ENCODE measurements at places on chromosomes 3 and 15.

DNA sequence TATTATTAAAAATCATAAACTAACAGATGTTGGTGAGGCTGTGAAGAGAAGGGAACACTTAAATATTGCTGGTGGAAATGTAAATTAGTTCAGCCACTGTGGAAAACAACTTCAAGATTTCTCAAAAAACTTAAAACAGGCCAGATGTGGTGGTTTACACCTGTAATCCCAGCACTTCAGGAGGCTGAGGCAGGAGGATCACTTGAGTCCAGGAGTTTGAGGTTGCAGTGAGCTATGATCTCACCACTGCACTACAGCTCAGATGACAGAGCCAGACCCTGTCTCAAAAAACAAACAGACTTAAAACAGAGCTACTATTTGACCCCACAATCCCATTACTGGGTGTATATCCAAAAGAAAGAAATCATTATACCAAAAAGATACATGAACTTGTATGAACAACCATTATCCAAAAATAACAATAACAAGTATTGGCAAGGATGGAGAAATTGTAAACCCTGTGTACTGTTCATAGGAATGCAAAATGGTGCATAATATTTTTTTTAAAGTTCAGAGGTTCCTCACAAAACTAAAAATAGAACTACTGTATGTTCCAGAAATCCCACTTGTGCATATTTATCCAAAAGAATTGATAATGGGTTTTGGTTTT lies 25.5 kb downstream of the ZNF148 start:
- DNase-seq = no peak

GRCh38 chr15:57237676-57238075 lies 138.6 kb upstream of the CGNL1 start:
- DNase-seq = no peak

DNA sequence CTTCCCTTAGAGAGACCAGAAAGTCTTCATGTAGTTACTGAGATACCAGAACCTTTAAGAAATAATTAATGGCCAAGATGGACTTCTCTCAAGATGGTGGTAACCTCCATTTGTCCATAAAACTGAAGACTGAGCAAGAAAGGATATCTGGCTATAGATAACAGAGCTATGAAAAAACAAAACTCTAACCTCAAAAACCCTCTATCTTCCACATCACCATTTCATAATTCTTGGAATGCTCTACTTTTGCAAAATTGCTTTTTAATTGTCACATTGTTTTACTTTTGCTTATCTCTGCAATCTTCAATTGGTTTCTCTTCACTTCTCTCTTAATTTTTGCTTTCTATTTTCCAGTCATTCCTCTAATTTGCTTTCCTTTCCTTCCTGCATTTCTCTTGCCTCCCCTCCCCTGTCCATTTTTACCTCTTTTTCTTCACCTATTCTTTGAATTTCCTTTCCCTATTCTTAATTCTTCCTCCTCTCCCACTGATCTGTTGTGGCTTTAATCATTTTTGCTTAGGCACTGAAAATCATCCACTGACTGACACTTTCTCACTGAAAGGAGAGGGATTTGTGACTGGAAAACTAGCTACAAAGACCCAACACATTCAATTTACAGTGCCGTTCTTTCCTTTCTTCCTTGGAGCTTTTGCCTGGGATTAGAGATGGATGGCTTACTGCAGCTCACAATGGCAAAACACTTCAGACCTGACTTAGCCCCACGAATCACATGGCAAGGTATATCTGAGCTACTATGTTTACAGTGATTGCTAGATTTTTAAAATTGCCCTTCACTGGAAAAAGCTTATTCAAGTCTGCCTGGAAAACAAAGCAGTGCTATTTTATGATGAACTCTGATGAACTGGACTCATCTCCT lies 242.8 kb downstream of the CHST2 start:
- DNase-seq = no peak

DNA sequence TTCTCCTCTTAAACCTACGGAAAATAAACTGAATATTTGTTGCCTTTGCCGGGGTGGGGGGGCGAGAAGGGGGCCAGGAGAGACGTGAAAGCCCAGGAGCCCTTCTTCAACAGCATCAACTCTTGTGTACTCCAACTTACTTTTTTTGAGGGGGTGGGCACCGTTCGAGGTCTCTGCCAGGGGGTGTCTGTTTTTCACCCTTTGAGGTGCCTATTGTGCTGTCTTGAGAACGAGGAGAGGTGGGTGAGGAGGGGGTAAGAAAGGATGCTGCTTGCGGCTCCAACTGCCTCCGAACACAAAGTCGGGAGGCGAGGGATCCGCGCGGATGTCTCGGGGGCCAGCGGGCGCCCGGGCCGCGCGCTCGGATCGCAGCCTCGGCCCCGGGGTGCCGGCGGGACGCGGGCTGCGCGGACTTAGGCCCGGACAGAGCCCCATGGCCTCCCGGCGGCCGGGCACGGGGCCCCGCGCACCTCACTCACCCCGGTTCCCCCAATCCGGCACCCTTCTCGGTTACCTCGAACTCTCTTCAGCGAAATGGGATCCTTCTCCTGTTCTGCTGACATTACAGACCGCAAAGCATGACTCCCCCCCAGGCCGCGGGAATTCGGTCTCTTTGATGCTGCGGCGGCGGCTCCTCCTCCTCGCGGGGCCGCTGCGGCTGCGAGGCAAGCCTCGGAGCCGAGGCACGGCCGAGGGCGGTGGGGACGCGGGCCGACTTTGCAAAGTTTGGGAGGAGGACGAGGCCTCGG lies 650 bp downstream of the PYGO1 start:
- DNase-seq = no peak

GRCh38 chr3:170057550-170057949 lies 19.8 kb downstream of the GPR160 start:
- DNase-seq = no peak

GRCh38 chr3:175301741-175302140 lies 442.6 kb downstream of the NAALADL2 start:
- no peak for DNase-seq

GRCh38 chr3:174767406-174767805 lies 91.7 kb upstream of the NAALADL2 start:
- DNase-seq = no peak

- no peak for DNase-seq
Measured at GRCh38 chr3:119349354-119350041, 55.3 kb downstream of the ARHGAP31 start.

- DNase-seq = no peak
Measured at GRCh38 chr3:188686324-188686723, 485.4 kb upstream of the TPRG1 start.

DNA sequence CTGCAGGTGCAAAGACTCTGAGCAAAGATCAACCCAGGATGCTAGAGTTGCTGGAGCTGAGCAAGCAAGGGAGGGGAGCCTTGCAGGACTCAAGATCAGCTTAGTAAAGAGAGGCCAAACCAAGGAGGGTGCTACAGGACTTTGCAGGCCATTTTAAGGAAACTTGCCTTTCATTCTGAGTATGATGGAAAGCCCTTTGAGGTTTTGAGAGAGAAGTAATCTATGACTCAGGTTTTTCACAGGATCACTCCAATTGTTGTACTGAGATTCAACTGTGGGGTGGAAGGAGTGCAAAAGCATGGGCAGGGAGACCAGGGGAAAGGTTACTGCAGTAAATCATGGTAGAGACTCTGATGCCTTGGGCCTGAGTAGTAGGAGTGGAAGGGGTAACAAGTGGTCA lies 260.4 kb upstream of the GPR149 start:
- no peak for DNase-seq

- no peak for DNase-seq
Measured at GRCh38 chr3:97823046-97824004, 1.5 kb downstream of the CRYBG3 start.

DNA sequence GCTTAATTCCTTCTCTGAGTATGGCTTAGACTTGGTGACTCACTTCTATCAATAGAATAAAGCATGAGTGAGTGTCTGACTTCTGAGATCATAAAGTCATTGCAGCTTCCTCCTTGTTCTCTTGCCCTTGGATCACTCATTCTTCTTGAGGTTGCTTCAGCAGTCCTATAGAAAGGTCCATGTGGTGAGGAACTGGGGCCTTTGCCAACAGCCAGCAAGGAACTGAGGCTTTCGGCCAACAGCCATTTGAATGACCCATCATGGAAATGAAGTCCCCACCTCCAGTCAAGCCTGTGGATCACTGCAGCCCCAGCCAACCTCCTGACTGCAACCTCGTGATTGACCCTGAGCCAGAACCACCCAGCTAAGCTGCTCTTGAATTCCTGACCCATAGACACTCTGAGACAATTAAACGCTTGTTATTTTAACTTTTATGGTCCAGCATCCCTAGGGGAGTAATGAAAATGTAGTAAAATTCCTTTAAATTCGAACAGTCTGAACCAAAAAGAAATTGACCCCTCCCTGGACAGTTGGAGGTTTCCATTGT lies 84.5 kb downstream of the WDR76 start:
- no peak for DNase-seq

Data from NCI-H187 treated with DMSO at 0.1 percent for 48 hours (cell line).